Diencephalon (tissue), 1 donor: ENCODE measurements at places on chromosomes 12 and 14. TPM values are rescaled to one million over a fixed set of nuclear protein-coding genes. Genes with fewer than 3 reads are reported as not detected.

Gene PTGER2
- total RNA-seq = 0.46 TPM

Gene MTRFR
- 18.0 TPM for total RNA-seq

Gene DENND5B
- 53.7 TPM for total RNA-seq

Gene PLA2G1B
- not detected for total RNA-seq

Gene BEGAIN
- total RNA-seq = 10.1 TPM

Gene IQSEC3
- total RNA-seq = 11.1 TPM

Gene PYGL
- total RNA-seq = 14.3 TPM

Gene RNASE13
- not detected for total RNA-seq

Gene EPYC
- not detected for total RNA-seq

Gene WSCD2
- 20.5 TPM for total RNA-seq

Gene VDR
- total RNA-seq = 0.23 TPM

Gene KLHL42
- 116 TPM for total RNA-seq

Gene BATF
- total RNA-seq = 1.6 TPM

Gene RGS6
- total RNA-seq = 10.6 TPM

Gene VPS29
- total RNA-seq = 105 TPM

Gene KLHL33
- total RNA-seq = 0.23 TPM

Gene TAS2R31
- total RNA-seq = 8.1 TPM

Gene ACRBP
- 0.46 TPM for total RNA-seq

Gene ADAM21
- 0.69 TPM for total RNA-seq

Gene FAM177A1
- total RNA-seq = 53.7 TPM

Gene CDCA3
- 6.2 TPM for total RNA-seq

Gene AMN
- 0.23 TPM for total RNA-seq

Gene C12orf56
- total RNA-seq = 1.2 TPM

Gene CIDEB
- 2.8 TPM for total RNA-seq

Gene OTX2
- 17.1 TPM for total RNA-seq

Gene GNS
- total RNA-seq = 70.1 TPM

Gene P3H3
- total RNA-seq = 15.0 TPM

Gene SLC5A8
- 0.46 TPM for total RNA-seq

Gene FAM186B
- not detected for total RNA-seq

Gene GPRC5D
- total RNA-seq = not detected

Gene RTL1
- 0.92 TPM for total RNA-seq

Gene LBHD2
- 1.2 TPM for total RNA-seq

Gene SYCP3
- 0.46 TPM for total RNA-seq

Gene FNTB
- 16.4 TPM for total RNA-seq

Gene SAMD15
- total RNA-seq = 20.8 TPM

Gene CCNT1
- total RNA-seq = 39.2 TPM

Gene MARCHF9
- 21.7 TPM for total RNA-seq

Gene CMA1
- total RNA-seq = not detected

Gene NDRG2
- total RNA-seq = 387 TPM

Gene TRPV4
- 0.92 TPM for total RNA-seq

Gene MYBPC1
- total RNA-seq = 27.7 TPM

Gene DBX2
- total RNA-seq = 6.9 TPM

Gene NID2
- 13.6 TPM for total RNA-seq

Gene INHBE
- not detected for total RNA-seq

Gene BICDL1
- 41.1 TPM for total RNA-seq

Gene LTB4R2
- total RNA-seq = 1.8 TPM

Gene SERPINA10
- not detected for total RNA-seq

Gene PRIMA1
- total RNA-seq = 1.6 TPM

Gene AP4S1
- total RNA-seq = 21.0 TPM

Gene TBX3
- 7.6 TPM for total RNA-seq

Gene RNF212B
- not detected for total RNA-seq

Gene LMNTD1
- 4.6 TPM for total RNA-seq

Gene NPAS3
- 53.1 TPM for total RNA-seq

Gene NPFF
- total RNA-seq = 1.2 TPM

Gene GXYLT1
- total RNA-seq = 15.7 TPM

Gene RAD9B
- 1.6 TPM for total RNA-seq

Gene OR4K14
- not detected for total RNA-seq
